ENCODE measurements at places on chromosomes 1 and 21.

DNA sequence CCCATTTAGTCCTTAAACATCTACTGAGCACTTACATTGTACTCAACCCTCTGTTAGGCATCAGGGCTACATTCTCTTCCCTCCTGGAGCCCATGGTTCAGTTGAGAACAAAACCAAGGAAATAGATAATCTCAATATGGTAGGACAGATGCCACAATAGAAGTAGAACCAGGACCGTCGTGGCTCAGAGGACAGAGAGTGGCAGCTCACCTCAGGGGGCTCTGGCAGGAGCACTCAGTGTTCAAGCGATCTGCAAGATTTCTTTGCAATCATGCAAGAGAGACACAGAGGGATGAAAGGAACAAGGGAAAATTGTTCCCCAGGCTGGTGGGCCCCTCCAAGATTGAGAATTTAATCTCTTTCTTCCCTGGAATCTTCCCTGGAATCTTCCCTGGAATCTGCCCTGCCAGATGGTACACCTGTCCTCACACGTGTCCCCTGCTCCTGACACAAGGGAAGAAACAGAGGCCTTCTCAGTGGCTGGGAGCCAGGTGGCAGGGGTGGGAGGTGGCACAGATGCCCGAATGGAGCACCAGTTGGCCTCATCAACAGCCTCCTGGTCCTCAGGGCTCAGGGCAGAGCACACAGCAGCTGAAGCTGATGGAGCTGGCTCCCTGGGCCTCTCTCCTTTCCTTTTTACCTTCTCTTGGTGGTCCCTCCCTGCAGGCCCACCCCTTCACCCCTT lies 135.4 kb downstream of the PLXNA2 start:
- no peak for ATAC-seq

DNA sequence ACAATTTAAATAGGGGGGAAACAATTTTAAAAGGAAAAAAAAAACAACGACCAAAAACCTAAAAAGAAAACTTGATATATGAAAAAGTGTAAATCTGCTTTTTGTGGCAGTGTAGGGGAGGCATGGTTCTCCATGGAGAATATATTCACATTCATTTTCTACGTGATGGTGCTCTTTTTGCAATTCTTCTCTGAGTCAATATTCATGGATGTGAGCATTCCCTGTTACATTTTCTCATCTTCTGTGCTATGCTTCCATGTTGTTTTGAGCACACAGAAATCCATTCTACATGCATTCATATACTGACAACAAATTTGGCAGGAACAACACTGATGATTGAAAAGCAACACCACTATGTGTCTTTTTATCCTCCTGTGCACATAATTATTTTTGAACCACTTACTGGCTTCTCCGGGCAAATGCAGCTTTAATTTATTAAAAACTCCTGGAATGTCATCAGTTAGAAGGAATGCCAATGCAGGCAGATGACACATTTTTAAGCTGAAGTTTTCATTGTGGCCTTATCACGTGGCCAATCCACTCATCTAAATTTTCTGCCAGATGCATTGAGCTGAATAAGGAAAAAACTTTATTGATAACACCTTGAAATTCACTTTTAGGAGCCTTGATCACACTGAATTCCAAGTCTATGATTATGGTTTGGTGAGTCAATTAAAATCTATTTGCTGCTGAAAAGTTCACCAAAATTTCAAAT lies 590.6 kb downstream of the NUF2 start:
- ATAC-seq: no peak

DNA sequence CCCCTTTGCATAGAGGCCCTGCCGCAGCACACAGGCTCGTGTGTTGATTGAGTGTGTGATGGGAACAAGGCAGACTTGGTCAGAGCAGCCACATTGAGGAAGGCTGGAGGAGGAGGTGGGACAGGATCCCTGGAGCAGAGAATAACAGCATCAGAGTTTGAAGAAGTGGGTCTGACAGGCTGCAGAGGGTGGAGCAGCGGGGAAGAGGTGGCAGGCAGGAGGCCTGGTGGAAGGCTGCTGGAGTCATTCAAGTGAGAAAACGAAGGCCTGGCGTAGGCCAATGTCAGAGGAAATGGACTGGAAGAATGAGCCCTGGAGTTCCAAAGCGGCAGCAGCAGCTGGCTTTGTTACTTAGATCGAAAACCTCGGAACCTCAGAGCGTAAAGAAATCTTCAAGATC lies 115.0 kb upstream of the GRIK3 start:
- peak; percentile 75 for ATAC-seq

- no peak for ATAC-seq
Observed at GRCh38 chr1:50783286-50783685, 176.8 kb downstream of the FAF1 start.

DNA sequence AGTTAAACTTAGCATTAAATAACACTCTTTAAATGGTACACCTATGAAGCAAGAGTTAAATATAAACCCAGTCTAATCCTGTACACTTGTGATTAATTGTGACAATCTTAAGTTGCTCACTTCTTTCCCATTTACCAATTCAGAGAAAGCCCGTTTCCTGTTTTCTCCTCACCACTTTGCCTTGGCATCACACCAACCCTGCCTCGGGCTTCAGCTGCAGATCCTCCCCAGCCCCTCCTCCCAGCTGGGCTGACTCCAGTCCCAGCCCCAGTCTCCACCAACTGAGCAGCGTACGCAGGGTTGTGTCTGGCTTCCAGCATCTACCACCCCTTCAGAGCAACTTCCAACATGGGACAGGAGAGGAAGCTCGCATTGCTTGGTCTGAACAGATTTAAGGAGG lies 4.1 kb downstream of the PYCR2 start:
- no peak for ATAC-seq

DNA sequence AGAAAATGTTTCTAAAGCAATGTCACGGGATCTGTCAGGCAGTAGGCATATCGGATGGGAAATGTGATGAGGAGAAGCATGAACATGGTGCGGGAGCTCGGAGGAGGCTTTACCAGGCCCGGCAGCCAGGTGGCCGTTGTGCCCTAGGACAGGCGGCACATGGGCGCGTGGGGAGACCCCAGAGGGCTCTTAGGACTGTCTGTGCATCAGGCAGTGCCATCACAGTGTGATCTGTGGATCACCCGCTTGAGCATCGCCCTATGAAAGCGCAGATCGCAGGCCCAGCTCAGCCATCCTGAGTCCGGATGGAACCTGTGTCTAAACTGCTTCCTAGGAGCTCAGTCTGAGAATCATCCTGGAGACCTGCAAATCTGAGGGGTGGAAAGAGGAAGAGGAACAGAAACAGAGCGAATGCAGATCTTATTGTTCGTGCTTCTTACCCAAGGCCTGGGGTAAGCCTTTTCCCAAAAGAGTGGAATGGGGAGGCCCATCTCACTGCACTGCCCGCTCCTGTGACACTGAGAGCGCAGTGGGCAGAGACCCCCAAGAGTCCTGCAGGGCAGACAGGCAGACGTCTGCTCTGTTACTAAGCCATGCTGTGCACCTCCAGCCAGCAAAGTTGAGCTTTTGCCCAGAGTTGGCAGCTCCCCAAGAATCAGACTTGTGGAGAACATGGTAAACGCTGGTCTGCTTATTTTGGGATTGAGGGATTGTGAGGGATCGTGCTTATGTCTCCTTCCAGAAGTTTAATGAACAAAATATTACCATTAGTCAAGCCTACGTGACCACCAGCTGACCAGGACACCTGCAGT lies 251.0 kb downstream of the RHOU start:
- no peak for ATAC-seq

- no peak for ATAC-seq
Observed at GRCh38 chr1:180428782-180429695, 73.3 kb downstream of the ACBD6 start.

- peak; percentile 28 for ATAC-seq
Observed at GRCh38 chr1:203671521-203672278, 45.1 kb downstream of the ATP2B4 start.

DNA sequence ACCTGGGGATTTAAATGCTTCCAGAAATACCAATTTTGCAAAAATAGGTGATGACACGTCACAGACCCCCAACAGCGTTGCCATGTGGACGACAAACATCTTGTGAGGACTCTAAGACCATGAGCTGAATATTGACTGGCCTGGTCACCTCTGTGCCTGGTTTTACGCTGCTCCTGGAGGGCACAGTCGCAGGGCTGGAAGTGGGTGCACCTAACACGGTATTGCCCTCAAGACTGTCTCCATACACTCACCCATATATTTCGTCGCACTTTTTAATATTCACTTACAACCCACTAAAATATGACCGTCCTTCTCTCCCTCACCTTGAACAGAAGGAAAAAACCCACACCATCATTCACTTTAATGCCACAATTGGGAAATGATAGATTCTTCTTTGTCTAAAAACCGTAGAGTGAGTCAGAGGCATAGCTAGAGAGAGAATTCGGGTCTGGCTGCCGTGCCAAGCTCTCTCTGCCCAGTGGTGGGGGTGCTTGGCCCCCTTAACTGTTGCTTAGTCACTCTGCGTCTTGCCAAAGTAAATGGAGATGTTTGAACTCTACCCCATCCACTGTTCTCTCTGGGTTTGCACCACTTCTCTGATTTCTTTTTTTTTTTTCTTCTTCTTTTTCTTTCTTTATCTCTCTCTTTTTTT lies 40.8 kb upstream of the UTS2 start:
- ATAC-seq: no peak

GRCh38 chr1:161282991-161283390 lies 24.4 kb downstream of the PCP4L1 start:
- ATAC-seq: no peak

DNA sequence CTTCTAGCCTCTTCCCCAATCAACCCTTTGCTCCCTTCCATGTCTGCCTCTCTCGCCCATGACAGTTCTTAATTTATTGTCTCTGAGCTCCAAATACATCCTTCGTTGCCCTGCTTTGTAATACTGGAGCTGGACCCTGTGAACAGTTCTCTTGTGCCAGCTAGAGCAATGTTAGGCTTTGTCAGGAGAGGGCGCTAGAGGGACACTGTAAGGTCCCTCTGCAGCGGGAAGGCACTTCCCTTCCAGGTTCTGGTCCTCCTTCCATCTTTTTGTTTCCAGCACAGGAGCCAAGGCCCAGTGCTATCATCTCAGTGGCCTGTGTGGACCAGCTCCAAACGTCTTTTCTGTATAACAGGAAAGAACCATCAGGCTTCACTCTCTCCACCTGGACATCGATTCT lies 95.9 kb downstream of the PTPRU start:
- no peak for ATAC-seq

GRCh38 chr1:196960854-196961253 lies 16.5 kb upstream of the CFHR5 start:
- no peak for ATAC-seq

DNA sequence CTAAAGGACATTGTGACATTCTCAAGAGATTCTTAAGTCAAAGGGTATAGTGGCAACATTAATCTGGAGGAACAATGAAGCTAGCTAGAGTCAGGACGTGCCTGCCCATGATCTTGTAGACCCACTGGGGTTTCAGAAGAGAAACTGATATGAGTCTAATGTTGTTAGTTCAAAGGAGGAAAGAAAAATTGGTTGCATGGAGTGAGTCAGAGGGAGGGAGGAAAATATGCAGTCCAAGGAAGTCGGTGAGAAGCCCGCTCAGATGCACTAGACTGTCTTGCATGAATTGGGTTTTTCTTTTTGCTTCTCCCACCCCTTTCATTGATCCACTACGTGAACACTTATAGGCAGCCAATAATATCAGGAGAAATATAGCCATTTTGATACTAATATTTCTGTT lies 53.8 kb upstream of the SYT14 start:
- ATAC-seq: peak; percentile 68
